ENCODE measurements at places on chromosomes 13 and 19.

DNA sequence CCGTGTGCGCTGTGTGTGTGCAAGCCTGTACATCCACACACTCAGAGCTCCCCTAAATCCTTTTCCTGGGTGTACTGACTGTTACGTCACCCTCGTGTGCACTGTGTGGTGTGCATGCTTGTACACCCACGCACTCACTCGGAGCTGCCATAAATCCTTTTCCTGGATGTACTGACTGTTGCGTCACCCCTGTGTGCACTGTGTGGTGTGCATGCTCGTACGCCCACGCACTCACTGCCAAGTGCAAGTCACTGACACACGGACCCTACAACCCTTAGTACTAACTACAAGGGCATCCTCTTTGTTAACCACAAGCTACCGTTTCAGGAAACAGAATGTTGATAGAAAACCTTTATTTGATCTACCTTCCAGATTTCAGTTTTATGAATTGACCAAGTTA lies 983.4 kb downstream of the EFNB2 start:
- DNase-seq = no peak

GRCh38 chr19:30810726-30811125 lies 438.5 kb downstream of the ZNF536 start:
- DNase-seq = no peak

GRCh38 chr13:74367193-74367592 lies 233.0 kb upstream of the KLF12 start:
- no peak for DNase-seq

DNA sequence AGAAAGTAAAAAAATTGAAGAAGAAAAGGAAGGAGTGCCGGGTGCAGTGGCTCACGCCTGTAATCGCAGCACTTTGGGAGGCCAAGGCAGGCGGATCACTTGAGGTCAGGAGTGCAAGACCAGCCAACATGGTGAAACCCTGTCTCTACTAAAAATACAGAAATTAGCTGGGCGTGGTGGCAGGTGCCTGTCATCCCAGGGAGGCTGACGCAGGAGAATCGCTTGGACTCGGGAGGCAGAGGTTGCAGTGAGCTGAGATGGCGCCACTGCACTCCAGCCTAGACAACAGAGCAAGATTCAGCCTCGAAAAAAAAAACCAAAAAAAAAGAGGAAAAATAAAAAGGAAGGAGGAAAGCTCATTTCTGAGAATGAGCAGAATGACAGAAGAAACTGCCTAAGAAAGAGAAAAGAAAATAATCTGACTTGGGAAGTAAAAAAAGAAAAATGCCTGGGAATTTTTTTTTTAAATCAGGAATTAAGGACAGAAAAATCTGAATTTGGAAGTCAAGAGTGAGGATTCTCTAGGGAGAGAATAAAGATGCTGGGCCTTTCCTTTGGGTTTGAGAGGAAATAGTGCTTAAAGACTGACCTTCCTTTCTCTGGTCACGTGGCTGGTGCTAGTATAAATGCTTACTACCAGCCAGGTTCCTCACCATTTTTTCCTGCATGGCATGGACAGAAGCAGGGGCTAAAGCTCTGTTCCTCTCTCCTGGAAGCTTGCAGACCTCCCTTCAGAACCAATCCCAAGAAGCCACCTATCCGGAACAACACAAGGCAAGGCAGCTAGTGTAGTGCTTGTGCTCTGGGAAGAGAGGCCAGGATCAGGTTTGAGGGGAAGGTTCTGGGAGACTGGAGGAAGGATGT lies at the start of gene FFAR2:
FFAR2 (plus strand) TSS at position 652 of the 864 bp plus-strand sequence. CDS start 1,458 bp downstream, outside the sequence.
- no peak for DNase-seq

GRCh38 chr19:16084067-16084685 lies 7.9 kb downstream of the TPM4 start:
- DNase-seq = no peak

- DNase-seq = no peak
Measured at GRCh38 chr19:35295792-35296462, 4.0 kb downstream of the MAG start.

GRCh38 chr19:28468701-28469459 lies 744.1 kb downstream of the UQCRFS1 start:
- no peak for DNase-seq

GRCh38 chr13:74338341-74338740 lies 204.1 kb upstream of the KLF12 start:
- no peak for DNase-seq

DNA sequence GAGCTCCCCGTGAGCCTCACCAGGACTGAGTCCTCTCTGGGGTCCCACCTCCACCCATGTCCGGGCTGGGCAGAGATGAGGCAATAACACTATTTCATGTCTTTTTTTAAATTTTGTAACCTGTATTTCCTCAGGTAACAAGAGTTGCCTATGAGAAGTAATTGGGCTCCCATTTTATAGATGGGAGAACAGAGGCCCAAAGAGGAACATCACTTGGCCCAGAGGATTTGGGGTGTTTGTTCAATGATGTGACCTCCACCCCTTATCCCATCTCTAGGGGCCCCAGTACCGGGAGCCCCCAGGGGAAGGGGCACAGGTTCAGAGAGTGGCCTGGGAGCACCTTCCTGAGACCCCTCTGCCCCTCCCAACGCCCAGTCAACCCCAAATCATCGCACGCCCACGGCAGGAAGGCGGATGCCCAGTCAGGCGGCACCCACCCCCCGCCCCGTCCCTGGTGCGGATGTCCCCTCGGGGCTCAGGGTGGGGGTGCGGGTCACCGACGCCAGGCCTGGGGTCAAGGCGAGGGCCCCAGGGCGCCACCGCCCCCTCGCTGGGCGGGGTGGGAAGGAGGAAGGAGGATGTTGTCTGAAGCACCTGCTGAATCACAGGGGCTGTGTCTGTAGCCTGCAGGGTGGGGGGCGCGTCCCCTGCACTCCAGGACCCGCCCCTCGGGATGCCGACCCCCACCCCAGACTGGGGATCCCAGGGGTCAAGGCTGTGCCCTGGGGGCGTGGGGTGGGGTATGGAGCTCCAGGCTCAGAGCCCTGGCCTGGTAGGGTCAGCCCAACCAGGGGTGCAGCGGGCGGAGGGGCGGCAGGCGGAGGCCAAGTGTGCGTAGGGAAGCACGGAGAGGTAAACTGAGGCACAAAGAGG lies 9.0 kb upstream of the CIRBP start:
- DNase-seq = no peak

- no peak for DNase-seq
Measured at GRCh38 chr13:30881191-30881651, 24.9 kb upstream of the MEDAG start.

- DNase-seq = no peak
Measured at GRCh38 chr19:14868497-14868896, 17.4 kb downstream of the OR7A17 start.

DNA sequence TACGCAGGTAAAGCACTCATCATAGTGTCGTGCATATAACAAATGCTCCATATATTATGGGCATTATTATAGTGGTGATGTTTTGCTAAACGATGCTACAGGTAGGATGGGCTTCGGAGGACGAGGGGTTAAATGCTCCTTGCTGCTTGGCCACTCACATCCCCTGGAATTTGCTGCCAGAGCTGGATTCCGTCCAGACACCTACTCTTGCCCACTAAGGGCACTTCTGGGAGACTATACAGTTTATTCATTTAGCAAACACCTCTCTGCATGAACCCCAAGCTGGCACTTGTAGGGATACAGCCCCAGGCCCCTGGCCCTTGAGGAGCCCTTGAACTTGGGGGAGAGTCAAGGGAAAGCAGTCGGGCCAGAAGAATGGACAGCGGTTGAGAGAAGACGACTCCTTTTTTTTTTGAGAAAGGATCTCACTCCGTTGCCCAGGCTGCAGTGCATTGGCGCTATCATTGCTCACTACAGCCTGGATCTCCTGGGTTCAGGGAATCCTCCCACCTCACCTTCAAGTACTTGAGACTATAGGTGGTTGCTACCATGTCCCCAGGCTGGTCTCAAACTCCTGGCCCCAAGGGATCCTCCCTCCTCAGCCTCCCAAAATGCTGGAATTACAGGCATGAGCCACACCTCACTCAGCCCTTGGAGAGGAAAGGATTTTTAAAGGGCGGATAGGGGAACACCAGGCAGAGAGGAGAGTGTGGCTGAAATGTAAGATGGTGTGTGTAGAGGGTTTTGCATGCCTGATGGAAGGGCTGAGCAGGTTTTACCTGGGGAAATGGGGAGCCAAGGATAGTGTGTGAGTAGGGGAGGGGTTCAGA lies 1.1 kb upstream of the MRPL34 start:
- no peak for DNase-seq

DNA sequence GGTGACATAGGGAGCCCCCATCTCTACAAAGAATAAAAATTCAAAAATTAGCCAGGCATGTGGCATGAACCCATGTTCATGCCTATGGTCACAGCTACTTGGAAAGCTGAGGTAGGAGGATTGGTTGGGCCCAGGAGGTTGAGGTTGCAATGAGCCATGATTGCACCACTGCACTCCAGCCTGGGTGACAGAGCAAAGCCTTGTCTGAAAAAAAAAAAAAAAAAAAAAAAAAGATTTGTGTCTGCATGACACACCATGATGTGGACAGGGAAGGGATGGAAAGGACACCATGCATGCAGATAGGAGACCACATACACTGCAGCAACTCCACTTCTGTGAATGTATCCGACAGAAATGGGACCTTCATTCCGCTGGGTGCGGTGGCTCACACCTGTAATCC lies 34.0 kb upstream of the HOMER3 start:
- DNase-seq = no peak

- DNase-seq = no peak
Measured at GRCh38 chr13:41065078-41065477, 3.8 kb downstream of the WBP4 start.

DNA sequence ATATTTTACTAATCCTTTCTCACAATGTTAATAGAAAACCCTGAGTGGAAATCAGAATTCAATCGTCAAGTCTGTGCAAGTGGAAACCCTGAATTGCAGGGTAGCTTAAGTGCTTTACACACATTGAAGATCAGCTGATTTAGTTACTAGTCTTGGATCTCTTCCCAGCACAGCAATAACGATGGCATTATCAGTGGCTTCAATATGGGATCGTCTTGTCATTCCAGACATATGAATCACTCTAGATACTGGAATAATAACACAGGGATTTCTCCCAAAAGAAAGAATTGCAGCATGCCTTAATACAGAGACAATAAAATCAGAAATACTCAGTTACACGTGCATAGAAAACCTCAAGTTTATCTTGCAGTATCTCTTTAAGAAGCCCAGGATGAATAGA lies 12.6 kb upstream of the METTL21C start:
- DNase-seq = no peak

- no peak for DNase-seq
Measured at GRCh38 chr19:45645631-45646344, 6.6 kb upstream of the EML2 start.

DNA sequence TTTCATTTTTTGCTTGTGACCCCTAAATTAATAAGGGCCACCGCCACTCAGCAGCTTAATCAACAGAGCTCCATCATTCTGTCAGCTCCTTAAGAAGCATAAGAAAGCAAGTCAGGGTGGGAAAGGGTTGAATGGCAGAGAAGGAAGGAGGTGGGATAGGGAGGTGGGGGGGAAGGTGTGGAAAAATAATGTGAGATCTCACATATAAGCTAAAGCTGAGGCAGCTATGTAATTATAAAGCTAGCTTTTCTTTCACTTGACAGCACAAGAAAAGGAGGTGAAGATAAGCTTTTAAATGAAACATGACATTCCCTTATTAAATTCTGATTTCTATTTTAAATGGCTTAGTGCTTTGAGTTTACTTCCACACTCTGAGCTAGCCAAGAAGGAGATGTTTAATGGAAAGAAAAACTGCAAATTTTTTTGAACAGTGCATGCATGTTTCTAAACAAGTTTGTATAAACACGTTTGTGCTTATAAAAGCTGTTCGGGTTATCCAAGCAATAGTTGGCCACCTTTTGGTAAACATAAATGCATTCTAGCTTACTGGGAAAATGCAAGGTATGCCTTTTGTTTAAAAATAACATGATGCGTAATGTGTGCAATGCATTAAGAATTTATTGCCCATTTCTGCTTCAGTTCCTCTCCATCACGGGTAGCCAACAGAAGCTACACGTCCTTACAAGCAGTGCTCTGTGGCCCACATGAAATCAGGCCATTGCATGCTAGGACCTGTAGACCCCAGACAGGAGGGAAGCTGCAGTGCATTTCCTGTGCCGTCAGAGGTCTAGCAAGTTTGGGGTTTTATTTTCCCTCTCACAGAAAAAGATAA lies 96.2 kb downstream of the LHFPL6 start:
- DNase-seq = no peak

DNA sequence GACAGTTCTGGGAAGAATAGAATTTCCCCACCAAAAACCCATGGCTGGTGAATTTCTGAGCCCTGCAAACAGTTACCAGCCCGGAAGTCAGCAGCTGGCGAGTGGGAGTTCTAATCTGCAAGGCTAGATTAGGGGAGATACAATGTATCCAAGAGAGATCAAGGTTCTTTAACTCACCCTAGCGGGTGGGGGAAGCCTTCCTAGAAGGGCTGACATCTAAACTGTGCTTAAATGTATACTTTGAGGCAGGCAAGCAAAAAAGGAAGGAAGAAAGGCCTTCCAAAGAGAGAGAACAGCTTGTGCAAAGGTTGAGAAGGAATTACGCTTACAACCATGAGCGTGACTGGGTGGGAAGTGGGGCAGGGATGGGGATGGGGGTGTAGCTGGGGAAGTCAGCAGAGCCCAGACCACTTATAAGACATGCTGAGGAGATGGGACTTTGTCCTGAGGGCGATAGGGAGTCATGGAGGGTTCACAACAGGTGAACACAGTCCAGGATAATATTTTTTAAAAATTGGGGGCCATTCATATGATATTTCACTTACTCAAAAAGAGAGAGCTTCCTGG lies 20.8 kb upstream of the ZNRF4 start:
- DNase-seq = no peak

- DNase-seq = no peak
Measured at GRCh38 chr13:81304121-81304659, 963.3 kb upstream of the SPRY2 start.

All from SIG-M5 (cell line).